Fibroblast of skin of left quadriceps (primary cell): ENCODE measurements at places on chromosomes 16 and 17.
A peak's percentile ranks its signal among the peaks of the same experiment; 100 is the strongest.

DNA sequence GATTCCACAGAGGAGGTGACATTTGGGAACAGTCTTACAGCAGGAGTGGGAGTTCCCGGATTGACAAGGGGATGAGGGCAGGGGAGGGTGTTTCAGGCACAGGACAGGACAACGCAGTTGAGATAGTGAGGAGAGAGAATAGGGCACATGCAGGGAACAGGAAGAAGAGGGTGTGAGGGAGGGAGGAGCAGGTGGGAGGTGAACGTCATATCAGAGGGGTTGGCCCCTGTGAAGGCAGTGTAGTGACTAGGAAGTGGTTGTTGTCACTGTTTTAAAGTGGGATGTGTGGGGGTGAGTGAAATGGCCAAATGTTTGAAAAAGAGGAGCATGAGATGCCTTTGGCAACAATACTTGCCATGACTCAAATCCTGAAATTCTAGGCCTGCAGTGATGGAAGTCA lies 12.2 kb downstream of the PRKCB start:
- DNase-seq = no peak

DNA sequence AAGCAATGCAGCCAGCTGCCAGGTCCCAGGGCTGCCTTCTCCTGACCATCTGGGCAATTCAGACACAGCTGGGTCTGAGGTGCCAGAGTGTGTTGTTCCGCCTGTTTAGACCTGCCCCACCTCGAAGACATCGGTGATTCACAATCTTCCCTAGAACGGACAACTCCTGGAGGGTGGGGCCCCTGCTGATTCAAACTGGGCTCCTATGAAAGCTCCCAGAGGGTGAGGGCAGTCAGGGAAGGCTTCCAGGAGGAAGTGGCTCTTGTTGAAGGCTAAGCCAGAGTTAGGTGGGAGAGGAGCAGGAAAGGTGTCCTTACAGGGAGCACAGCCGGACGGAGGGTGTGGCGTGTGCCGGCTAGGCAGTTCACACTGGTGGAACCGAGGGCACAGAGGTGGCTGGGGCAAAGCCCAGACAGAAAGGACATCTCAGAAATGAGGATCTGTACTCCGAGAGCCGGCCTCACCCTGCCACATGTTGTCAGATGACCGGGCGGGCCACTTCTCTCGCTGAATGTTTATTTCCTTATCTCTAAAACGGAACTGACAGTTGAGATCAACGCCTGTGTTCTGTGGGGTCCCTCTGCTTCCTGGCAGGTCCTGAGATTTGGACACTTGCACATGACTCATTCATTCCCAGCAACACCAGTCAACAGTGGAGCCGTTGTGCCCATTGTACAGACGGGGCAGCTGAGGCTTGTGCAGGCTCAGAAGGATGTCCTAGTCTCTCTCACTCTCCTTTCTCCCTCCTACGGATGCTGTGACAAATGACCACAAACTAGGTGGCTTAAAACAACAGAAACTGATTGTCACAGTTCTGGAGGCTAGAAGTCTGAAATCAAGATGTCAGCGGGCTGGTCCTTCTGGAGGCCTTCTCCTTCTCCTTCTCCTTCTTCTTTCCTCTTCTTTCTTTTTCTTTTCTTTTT lies 26.9 kb upstream of the LITAF start:
- DNase-seq = no peak

GRCh38 chr17:14437176-14437575 lies 136.3 kb downstream of the HS3ST3B1 start:
- DNase-seq = no peak

- no peak for DNase-seq
These were observed 44.0 kb downstream of the SOST start for GRCh38 chr17:43714465-43715149.

DNA sequence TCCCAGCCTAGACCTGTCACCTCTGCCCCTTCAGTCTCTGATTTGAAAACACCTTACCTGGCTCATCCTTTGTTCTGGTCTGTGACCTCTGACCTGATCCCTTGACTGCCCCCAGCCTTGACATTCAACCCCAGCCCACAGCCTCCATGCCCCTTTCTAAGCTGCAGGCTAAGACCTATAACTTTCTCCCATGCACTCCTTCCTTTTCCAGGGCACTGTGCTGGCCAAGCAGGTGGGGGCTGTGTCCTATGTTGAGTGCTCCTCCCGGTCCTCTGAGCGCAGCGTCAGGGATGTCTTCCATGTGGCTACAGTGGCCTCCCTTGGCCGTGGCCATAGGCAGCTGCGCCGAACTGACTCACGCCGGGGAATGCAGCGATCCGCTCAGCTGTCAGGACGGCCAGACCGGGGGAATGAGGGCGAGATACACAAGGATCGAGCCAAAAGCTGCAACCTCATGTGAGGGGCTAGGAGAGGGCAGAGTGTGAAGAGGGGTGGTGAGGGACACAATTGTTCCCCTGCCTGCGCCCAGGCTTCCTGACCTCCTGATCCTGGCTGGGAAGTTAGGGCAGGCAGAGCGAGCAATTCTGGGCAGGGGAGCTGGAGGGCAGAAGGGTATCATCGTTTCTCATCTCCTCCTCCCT lies 3.3 kb downstream of the RND2 start:
- no peak for DNase-seq

DNA sequence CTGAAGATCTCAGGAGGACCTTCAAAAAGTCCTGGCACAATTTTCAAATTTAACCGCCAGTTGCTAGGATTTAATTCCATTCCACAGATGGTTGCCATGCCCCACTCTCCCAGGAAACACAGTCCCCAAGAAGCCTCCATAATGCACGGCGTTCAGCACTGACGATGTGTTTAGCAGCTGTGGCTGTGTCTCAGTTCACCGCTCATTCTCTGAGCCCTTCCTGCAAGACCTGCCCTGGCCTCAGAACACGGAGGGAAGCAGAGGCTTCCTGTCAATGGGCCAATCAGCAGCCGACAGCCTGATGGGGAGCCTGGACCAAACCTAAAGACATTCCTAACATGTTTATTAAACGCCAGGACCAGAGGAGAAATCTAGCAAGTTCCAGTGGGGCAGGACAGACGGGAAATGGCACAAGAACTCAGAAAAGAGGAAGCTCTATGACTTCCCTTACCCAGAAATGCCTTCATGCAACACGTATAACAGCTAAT lies 4.9 kb downstream of the MYLK3 start:
- peak; percentile 11 for DNase-seq

DNA sequence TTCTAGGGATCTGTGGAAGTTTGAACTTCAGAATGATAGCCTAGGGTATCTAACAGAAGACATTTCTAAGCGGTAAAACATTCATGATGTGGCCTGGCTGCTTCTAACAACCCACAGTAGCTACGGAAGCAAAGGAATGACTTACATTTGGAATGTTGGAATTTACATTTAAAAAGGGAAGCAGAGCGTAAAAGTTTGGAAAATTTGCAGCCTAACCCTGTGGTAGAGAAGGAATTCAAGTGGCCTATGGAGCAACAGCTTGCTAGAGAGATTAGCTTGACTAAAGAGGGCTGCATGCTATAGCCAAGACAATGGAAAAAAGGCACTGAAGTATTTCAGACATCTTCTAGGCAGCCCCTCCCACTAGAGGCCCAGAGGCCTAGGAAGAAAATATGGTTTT lies 50.1 kb downstream of the HNF1B start:
- no peak for DNase-seq

DNA sequence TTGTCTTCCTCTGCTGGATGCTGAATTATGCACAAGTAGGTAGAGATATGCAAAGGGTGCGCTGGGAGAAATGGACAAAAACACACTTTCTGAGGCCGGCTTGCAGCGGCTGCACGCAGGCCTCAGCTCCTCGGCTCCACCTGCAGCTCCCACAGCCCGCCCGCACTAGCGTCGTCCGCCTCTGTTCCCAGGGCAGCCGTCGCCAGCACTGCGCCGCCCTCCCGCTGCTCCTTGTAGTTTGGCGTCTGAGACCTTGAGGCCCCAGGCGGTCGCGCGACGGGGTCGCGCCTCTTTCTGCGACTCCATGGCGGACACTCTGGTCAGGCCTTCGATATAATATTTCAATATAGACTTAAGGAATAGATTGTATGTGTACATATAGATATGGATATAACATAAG lies 24.8 kb downstream of the SLFN12 start:
- no peak for DNase-seq

GRCh38 chr17:15262291-15263205 lies 2.6 kb downstream of the PMP22 start:
- DNase-seq = peak; percentile 75

GRCh38 chr17:50169121-50169764 lies 3.4 kb downstream of the SGCA start:
- no peak for DNase-seq

GRCh38 chr17:61551255-61551742 lies 39.7 kb downstream of the NACA2 start:
- peak; percentile 24 for DNase-seq

- DNase-seq = no peak
These were observed 113.1 kb downstream of the SDK2 start for GRCh38 chr17:73531158-73531557.

- peak; percentile 81 for DNase-seq
These were observed 14.7 kb downstream of the C1QTNF1 start for GRCh38 chr17:79038545-79039135.

DNA sequence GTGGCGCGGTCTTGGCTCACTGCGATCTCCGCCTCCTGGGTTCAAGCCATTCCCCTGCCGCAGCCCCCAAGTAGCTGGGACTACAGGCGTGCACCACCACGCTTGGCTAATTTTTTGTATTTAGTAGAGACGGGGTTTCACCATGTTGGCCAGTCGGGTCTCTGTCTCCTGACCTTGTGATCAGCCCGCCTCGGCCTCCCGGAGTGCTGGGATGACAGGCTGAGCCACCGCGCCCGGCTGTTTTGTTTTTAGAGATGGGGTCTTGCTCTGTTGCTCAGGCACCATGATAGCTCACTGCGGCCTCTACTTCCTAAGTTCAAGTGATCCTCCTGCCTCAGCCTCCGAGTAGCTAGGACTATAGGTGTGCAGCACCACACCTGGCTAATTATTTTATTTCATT lies 27.2 kb downstream of the ZNF750 start:
- no peak for DNase-seq

- DNase-seq = no peak
These were observed 76.3 kb downstream of the GAS7 start for GRCh38 chr17:10121971-10122707.

- no peak for DNase-seq
These were observed 441 bp downstream of the CMTM4 start for GRCh38 chr16:66695935-66696668.

- DNase-seq = no peak
These were observed 10.8 kb upstream of the ANKS4B start for GRCh38 chr16:21222495-21223337.

- DNase-seq = peak; percentile 57
These were observed at the start of gene HOXB7 for GRCh38 chr17:48610282-48611211. Gene HOXB7, minus strand, starts transcription at chr17:48611017. Its CDS starts 99 bp downstream, at chr17:48610918.

DNA sequence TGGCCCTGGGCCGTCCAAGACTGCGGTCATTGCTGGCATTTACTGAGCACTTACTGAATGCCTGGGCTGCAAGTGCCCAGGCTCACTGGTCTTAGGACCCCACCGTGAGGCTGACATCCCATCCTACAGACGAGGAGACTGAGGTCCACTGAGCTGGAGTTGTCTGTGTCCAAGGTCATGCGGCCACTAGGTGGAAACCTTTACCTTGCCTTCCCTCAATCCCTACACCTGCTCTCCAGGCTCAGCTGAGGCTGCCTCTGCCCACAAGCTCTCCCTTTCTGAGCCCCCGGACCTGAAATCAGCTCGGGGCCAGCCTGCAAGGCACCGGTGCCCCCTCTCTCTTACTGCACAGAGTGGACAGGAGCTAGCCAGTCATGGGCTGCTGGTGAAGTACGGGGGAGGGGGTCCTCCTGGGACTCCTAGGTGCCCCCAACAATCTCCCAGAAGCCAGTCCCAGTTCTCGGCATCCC lies 1.5 kb downstream of the CASKIN1 start:
- DNase-seq = no peak

GRCh38 chr17:35969558-35970380 lies 11.5 kb downstream of the CCL16 start:
- DNase-seq = peak; percentile 37

DNA sequence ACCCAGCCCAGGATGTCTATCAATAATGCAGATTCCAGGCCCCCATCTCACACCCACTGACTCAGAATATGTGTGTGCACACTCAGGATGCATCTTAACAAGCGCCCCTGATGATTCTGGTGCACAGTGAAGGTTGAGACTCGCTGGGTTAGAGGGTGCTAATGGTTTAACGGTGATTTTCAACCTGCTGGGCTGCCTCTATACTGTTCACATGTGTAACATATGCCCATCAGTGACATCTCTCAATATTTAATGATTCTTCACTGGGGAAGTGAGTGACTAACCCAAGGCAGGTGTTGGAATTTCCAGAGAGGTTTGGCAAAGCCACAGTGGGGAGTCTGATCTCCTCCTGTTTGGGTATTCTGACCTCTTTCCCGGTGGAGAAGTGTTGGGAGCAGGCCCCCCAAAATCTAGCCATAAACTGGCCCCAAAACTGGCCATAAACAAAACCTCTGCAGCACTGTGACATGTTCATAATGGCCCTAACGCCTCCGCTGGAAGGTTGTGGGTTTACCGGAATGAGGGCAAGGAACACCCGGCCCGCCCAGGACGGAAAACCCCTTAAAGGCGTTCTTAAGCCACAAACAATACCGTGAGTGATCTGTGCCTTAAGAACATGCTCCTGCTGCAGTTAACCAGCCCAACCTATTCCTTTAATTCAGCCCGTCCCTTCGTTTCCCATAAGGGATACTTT lies 4.1 kb upstream of the DOC2B start:
- DNase-seq = no peak

DNA sequence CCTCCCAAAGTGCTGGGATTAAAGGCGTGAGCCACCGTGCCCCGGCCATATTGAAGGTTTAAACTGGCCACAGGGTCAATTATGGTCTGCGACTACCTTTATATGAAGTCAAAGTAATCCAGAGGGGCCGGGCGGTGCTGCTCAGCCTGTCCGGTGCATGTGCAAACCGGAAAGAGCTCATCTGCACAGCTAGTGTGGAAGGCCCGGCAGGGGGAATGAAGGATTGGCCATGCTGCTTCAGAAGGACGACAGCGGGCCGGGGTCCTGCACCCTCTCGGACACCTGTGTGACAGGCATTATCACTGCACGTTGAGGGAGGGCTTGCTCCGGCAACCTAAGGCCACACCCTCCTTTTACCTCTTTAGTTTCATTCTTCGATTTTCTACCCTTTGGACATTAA lies 23.6 kb downstream of the TMEM204 start:
- DNase-seq = no peak

DNA sequence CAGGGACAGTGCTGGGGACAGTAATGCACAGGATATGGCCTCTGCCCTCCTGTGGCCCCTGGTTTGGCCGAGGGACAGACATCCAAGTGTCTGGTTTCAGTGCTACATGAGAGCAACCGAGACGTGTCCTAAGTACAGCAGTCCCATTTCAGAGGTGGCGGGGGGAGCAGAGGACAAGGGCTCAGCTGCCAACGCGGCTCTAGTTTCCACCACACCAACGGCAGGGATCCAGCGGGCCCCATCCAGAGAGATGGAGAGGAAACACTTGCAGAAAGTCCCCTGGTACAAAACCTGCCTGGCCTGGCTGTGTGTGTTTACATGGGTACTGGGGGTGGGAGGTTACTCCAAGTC lies 125.8 kb upstream of the SMURF2 start:
- no peak for DNase-seq

- no peak for DNase-seq
These were observed 100.1 kb upstream of the GRIN2A start for GRCh38 chr16:10282367-10282766.
